Caki2 (cell line): ENCODE measurements at places on chromosomes 5 and 9.
A peak's percentile ranks its signal among the peaks of the same experiment; 100 is the strongest.

DNA sequence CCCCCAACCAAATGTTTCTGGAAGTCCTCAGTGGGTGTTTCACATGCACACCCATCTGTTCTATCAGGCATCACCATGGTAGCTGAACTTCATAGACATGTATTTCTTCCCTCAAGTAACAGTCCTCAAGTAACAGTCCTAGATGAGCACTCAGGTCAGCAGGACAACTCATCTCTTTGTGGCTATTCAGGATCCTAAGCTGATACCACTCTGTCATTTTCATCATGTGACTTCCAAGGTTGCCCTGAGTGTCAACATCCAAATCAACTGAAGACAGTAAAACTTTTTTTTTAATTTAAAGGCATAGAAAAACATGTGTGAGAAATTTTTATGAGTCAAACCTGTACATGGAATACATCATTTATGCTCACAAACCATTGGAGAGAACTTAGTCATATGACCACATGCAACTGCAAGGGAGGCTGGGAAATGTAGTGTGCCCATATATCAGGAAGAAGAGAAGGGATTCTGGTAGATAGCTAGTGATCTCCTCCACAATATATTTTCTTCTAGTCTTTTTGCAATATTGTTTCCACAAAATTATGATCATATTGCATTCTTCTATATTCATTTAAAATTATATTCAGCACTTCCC, 64.2 kb upstream of the FST start:
- DNase-seq, result no peak

DNA sequence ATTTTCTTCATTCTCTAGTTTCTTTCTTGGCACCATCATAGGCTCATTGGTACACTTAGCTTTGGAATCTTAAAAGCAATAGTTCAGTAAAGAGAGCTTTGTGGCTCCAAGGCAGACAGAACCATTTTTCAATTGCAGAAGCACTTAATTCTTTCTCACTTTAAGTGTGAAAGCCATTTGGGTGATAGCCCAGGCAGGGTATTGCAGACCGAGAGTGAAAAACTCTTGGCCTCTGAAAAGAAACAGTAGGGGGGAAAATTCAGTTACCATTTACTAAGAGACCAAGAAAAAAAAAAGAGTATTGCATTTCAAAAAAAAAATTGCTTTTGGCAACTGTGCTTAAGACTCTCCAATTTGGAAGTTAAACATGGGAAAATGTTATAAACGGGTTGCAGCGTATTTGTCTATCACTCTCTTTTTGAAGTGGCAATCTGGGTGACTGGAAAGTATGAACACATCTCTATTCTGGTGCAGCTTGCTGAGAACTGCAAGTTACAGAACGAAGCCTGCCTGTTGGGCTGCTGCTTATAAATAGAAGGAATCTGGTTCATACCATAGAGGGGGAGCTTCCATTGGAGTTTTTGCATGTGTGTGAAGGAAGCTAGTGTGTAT, 170.5 kb downstream of the TLE4 start:
- no peak for DNase-seq

- no peak for DNase-seq
These were observed 252.1 kb downstream of the SEC61B start for GRCh38 chr9:99474186-99474585.

DNA sequence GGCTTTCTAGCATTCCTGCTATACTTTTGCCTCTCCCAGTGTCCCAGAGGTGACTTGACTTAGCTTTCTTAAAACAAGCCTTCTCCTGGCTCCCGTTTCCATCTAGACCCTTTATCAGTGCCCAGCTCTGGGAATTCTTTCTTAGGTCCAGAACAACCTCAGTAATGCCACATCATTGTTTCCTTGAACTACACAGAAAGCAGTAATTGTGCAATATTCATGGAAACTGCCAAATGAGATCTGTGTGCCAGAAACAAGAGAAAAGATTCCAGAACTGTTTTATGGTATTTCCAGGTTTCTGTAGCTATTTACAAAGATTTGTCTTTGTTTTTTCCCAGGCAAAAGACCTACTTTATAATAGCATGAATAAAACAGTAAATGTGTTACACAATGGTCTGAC, 391.3 kb downstream of the SLCO4C1 start:
- DNase-seq, result no peak

- DNase-seq, result no peak
These were observed 1037.0 kb downstream of the NR2F1-AS1 start for GRCh38 chr5:92544036-92544435.

GRCh38 chr5:80165452-80165851, 90.4 kb downstream of the SERINC5 start:
- DNase-seq, result no peak

GRCh38 chr9:29740518-29740917, 2167.2 kb upstream of the C9orf72 start:
- DNase-seq, result no peak

- DNase-seq, result peak; percentile 39
These were observed 99.7 kb downstream of the GOLPH3 start for GRCh38 chr5:32074401-32074800.

DNA sequence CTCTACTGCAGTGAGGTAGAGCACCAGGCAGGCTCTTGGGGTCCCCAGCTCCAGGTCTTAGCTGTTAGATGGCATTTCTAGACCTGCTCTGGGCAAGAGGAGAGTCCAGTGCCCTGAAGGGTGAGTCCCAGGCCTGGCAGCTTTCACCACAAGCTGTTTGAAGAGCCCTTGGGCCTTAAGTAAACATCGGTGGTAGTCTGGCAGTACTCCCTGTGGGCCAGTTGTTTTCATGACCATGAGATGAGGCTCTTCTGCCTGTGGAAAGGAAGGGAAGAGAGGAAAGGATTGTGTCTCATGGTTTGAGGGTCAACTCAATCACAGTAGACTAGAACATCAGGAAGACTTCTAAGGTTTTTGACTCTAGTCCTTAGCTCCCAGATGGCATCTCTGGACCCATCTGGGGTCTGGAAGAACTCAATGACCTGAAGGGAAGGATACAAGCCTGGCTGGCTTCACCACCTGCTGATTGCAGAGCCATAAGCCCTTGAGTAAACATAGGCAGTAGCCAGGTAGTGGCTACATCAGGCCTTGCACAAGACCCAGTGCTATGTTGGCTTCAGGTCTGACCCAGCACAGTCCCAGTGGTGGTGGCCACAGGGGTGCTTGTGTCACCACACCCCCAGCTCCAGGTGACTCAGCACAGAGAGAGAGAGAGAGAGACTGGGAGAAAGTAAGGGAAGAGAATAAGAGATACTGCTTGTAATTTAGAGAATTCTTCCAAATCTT, 114.3 kb upstream of the PCSK5 start:
- no peak for DNase-seq

GRCh38 chr9:73775757-73776156, 624.1 kb downstream of the ANXA1 start:
- DNase-seq, result no peak

DNA sequence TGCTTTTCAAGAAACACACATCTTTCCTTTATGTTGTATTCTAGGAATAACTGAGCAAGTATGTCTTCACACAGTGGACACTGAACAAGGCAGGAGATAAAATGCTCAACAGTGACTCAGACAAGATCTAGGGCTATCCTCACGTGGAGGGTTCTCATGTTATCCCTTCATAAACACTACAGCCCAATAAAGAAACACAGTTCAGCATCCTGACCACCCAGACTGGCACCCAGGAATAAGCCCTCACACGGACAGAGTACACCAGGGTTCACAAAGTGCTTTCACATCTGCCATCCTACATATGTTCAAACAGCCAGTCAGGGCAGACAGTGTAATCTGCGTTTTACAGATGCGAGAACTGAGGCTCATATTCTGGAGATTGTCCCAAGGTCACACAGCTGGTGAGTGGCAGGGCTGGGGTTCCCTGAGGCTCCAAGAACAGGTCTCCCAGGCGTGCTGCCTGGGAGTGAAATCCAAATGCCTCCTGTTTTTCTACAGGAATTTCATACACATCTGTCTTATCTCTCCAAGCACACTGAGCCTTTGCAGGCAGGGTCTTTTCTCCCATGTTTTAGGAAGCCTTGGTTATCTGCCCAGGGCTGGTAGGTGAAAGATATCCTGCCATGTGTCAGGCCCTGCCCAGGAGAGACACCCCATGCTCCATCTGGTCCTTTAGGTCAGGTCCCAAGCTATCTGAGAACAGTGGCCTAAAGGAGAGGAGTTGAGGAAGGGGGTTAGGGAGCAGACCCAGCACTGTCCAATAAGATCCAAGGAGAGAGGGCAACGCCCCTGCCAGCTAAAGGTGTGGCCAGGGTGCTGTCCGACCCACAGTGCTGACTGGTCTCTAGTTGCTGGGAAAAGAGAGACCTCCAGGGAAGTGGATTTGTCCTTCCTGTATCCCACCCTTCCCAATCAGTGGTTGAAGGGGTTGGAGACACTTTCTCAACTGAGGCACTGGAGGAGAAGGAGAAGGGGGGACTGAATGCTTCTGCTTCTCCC, 47.9 kb upstream of the XPA start:
- peak; percentile 6 for DNase-seq

- peak; percentile 91 for DNase-seq
These were observed 115.7 kb downstream of the UGCG start for GRCh38 chr9:112012026-112012902.

DNA sequence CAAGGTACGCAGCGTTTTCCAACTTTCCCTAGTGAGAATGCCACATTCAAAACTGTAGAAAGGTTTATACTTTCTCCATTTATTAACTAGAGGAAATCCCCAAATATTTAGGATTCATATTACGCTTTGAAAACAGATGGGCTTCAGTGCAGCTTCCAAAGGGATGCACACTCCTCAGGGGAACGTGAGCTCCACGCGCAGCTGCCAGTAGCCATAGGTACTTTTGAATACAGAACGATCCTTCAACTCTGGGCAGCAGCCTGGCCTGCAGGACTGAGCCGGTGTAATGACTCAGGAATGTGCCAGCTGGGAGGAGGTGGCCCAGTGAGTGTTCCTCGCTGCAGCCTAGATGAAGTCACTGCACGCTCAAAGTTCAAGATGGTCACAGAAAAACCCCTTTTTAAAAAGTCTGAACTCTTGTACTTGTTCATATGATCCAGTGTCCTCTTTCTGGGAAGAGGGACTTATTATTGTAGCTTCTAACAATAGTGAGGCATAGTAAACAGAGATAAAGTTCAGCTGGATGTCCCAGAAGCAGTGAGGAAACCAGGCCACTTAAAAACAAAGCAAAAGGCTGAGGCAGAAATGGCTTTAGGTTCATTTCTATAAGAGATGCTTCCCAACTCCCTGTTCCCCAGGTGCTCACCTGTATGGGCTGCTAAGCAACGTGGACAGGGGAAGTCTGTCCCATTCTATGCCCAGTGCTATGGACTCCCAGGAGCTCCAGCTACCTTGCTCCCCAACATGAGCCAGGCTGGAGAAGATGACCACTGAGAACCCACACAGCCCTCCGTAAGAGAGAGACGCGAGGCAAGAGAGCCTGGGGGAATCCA, 130.0 kb downstream of the LHFPL2 start:
- peak; percentile 75 for DNase-seq

GRCh38 chr9:117412006-117412715, 2.7 kb downstream of the ASTN2 start:
- DNase-seq, result no peak

DNA sequence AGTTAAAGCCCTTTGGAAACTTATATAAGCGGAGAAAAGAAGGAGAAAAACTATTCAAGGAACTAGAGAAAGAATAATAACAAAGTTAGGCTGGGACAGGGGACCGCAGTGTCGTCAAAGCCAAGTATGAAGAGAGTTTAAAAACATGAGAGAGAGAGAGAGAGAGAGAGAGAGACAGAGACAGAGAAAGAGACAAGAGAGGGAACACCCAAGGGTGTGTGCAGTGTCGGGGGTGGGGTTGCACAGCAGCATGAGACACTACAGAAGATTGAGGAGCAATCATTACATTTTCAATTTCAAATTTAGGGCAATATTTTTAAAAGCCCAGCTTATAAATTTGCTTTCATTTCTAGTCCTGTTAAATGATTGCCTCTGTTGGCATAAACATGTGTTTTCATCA, 74.3 kb downstream of the NNT start:
- no peak for DNase-seq

- DNase-seq, result no peak
These were observed 57.1 kb upstream of the FUBP3 start for GRCh38 chr9:130522233-130522808.

GRCh38 chr9:108241384-108242073, 614.3 kb downstream of the ACTL7B start:
- DNase-seq, result no peak

DNA sequence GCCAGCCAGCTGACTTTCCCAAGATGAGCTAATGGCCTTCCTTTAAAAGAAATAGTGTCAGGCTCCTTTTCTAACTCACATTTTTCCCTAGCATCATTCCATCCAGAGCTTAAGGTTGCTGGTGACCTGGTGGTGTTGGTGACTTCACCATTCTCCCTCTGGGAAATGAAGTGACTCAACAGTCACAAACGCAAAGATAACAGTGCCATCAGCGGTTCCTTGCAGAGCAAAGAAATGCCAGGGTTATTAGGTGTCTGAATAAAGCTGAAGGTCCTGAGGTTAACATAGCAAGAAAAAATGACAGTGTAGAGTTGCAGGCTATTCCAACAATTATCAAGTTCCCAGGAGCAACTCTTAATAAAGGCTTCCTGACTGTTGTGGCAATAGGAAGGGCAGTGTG, 111.8 kb upstream of the SLC44A1 start:
- peak; percentile 98 for DNase-seq

DNA sequence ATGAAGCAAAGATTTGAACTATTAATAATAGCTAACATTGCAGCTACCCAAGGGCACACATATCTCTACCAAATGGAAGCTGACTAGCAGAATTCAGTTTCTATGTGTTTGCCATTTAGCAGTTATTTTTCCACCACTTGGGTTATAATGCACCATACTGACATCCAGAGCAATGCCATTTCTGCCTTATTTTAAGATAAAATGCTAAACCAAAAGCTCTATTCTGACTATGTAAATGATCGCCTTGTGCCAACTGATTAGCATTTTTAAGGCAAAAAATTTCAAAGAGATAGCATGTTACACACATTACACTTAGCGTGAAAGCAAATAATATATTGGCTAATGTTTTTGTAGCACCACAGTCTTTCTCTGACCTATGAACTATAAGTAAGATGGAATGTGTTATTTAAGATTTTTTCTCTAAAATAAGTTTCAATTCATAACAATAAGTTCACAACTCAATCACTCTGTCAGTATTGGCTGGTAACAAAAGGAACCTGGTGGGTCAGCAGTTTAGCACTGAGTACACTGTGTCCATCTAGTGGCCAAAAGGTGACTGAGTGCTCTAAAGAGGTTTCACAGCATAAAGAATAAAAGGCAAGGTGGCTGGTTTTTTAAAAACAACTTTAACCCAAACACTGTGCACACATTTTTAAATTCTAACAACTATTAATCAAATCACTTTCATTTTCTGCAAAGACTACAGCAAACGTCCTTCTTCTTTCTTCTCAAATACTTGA, 443.5 kb downstream of the PDE4D start:
- no peak for DNase-seq

DNA sequence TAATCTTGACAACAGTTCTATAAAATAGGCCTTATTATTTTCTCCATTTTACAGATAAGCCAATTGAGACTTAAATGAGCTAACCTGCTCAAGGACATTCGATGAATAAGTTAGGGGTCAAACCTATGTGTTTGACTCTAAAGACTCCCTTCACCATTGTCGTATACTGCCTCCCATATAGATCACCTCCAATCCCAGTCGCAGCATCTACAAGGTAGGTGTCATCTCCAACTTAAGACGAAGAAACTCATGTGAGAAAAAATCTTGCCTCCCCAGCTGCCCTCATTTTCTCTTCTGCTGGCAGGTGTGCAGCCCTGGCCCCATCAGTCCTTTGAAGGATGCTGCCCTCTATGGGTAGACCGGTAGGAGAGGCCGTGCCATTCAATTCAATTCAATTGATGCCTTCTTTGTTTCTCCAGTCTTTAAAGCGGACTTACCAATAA, 75.2 kb upstream of the SMARCA2 start:
- peak; percentile 1 for DNase-seq

GRCh38 chr5:79109527-79110492, 1.8 kb upstream of the BHMT start:
- DNase-seq, result no peak
